ENCODE measurements at places on chromosomes 5 and 9.

GRCh38 chr9:129247285-129248153 lies 69.5 kb upstream of the IER5L start:
- DNase-seq: no peak

- DNase-seq: no peak
These were observed 237.9 kb downstream of the TAF11L14 start for GRCh38 chr5:17872204-17872603.

GRCh38 chr5:57174890-57175510 lies 1.1 kb downstream of the GPBP1 start:
- no peak for DNase-seq

DNA sequence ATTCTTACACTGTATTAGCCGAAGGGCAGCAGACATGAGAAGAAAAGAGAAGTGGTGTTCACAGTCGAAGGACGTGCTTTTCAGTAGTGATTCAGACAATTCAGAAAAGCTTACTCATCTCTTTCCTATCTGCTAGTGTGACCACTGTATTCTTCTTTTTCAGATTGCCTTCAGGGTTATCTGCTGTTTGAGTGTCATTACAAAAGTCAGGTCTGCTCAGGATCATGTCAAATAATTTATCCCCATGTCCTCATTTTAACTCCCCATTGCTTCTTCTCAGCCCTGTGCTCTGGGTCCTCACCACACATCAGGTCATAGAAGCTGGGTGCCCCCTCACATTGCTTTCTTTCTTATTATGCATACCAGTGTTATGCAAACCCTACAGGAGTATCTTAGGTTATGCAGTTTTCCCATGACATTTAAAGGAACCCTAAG lies 394.0 kb downstream of the CETN3 start:
- no peak for DNase-seq

DNA sequence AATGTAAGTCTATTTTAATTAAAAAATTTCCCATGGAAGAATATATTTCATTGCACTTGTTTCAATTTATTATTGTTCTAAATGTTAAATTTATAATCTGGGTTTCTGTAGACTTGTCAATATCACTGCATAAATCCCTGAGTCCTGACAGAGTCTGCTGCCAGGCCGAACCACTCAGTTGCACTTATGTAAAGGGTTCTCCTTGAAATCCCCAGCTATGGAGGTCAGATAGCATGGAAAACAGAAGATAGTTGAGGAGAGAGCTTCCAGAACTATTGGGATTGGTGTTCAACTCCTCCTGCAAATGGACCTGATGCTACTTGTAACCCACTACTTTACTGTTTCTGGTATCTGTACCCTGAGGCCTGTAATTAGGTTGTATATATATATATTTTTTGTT lies 37.2 kb downstream of the KDM4C start:
- DNase-seq: no peak

DNA sequence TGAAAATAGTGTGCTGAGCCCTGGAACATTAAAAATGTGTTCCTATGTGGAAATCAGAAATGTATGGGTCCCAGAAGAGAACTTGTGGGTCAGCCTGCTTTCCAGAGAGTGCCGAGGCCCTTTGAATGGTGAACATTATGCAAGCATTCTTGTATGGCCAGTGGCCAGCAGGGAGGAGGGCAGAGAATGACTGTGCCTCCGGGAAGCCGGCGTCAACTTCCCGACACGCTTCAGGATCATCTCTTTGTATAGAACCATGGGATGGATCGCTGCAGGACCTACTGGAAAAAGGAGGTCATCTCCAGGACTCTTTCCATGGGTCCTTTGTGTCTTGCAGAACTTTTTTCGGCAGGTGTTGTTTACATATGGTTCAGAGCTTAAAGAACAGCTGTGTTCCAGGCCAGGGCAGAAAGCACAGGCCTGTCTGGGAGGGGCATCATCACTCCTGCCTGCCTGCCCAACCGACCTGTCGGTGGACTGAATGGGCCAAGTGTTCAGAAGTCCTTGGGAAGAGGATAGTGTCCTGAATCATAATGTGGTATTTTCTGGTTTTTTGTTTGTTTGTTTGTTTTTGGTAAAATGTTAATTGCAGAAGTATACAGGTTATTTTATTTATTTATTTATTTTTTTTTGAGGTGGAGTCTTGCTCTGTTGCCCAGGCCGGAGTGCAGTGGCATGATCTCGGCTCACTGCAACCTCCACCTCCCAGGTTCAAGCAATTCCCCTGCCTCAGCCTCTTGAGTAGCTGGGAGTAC lies 9.0 kb downstream of the PRRC2B start:
- no peak for DNase-seq

GRCh38 chr9:75490326-75490725 lies 400.1 kb upstream of the PCSK5 start:
- no peak for DNase-seq
